ENCODE measurements at places on chromosomes 12 and 14.
A peak's percentile ranks its signal among the peaks of the same experiment; 100 is the strongest.

- DNase-seq = no peak
Measured at GRCh38 chr14:103026988-103027387, 30.4 kb downstream of the CDC42BPB start.

DNA sequence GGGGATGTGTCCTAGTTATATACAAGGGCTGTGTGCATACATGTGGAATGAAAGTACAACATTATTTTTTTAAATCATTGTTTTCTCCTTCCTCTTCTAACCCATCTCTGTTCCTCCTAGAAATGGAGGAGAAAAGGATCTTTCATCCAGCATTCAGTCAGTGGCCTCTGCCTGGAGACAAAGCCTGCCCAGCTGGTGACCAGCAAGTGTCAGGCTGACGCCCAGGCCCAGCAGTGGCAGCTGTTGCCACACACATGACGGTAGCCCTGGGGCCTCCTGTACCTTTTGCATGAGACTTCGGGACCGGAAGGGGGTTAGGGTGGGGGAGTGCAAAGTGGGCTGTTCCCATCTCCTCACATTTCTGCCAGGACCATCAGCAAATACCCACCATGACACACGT is 46.2 kb downstream of the ERH start:
- no peak for DNase-seq

- peak; percentile 58 for DNase-seq
Measured at GRCh38 chr12:103928682-103929045, 1.5 kb upstream of the HSP90B1 start.

DNA sequence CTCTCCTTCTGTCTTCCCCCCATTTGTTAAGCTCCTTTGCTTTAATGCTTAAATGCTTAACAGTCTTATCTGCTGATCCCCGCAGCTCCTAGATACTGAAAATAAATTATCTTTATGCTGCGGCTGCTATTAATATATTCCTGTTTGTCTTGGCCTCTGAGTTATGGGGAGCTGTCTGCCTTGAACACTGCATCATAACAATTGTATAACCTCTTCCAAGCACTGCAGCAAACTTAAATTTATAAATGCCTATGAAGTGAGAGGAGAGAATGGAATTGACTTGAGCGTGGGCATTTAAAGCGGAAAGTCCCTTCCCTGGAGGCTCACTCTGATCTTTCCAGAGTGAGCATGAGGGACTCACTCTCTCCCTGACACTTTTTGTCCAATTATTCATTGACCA is 23.1 kb upstream of the DCP1B start:
- DNase-seq = no peak

GRCh38 chr14:61090432-61091216 is 109.6 kb downstream of the SLC38A6 start:
- no peak for DNase-seq

GRCh38 chr12:55173456-55173855 is 47.2 kb downstream of the OR9K2 start:
- no peak for DNase-seq

DNA sequence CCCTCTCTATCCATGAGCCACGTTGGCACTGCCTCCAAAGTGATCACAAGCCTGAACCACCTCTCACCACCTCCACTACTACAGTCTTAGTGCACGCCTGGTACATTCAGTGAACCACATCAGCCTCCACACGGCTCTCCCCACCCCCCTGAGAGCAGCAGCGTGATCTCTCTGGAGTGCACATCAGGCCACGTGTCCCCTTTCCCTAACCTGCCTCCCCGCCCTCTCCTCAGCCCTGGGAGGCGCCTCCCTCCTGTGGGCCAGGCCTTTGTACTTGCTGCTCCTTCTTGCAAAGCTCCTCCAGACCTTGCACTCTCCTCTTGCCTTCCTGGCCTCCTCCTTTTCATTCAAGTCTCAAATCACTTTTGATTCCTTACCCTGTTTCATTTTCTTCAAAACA is 49.8 kb downstream of the SLC6A12 start:
- DNase-seq = no peak

- DNase-seq = no peak
Measured at GRCh38 chr12:6925540-6926279, 2.0 kb upstream of the ATN1 start.

GRCh38 chr12:107514887-107515445 is 170.6 kb upstream of the PWP1 start:
- DNase-seq = no peak

GRCh38 chr12:50147281-50147680 is 19.9 kb downstream of the CERS5 start:
- DNase-seq = no peak

GRCh38 chr12:19539836-19540235 is 100.5 kb downstream of the AEBP2 start:
- DNase-seq = no peak

DNA sequence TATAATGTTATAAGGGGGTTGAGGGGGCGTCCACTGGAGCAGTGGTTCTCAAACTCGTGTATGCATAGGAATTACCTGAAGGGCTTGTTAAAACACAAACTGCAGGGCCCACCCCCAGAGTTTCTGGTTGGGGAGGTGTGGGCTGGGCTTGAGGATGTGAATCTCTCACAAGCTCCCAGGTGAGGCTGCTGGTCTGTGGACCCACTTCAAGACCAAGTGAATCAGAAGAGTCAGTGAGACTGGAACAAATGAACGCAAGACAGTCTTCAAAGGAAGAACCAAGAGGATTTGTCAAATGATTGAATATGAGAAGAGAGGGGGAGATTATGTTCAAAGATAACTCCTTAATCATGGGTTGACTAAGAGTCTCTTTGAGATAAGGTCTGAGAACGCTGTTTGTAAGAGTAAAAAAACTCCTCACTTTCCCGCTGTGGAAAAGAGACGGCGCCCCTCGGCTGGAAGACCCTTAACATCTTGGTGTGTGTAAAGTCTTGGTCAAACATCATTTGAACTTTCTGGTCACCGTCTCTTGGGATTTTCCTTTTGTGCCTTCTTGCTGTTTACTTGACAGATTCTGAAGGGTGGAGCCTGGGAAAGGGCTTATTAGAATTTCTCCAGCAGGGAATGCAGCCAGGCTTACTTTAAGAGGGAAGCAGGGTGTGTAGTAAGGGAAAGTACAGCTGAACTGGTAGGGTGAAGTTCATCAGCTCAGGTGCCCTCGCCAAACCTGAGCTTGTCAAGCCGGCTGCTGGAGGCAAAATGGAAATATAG is 5.3 kb upstream of the FOXN3 start:
- DNase-seq = no peak

DNA sequence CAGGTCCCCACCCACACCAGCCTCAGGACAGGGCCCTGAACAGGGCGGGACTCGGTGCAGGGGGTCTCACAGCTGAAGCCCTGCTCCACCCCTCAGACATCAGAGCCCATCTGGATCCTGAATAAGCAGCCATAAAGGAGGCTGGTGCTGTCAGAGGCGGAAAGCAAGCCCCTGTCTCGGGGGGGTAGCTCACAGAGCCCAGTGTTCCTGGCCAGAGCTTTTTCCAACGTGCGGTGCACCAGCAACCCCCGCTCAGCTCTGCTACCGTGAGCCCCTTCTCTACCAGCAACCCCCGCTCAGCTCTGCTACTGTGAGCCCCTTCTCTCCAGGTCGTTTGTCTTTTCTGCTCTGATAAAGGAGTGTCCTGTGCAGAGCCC is 136.5 kb upstream of the SFSWAP start:
- no peak for DNase-seq

DNA sequence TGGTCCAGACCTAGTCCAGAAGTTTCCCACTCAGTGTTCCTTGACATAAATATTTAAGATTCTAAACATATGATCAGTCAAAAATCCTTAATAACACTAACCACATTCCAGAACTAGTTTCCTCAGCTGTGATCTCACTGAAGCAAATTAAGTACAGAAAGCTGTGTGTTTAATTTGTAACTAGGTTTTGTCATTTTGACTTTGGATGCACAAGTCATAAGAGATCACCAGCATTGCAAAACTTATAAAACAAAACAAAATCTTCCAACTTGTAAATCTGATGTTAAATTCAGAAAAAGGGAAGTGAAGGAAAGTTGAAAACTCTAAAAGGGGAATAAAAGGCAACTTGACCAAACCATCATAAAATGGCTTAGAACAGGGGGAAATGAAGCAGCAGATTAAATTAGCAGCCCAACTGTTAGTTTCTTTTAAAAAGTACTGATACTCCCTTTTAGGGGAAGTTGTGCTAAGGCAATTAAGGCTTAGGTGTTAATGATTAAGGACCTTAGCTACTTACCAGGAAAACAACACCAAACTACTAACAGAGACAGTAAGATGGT is 56.6 kb downstream of the SH2B3 start:
- DNase-seq = no peak

GRCh38 chr14:101457936-101458740 is 103.2 kb upstream of the DIO3 start:
- DNase-seq = no peak

DNA sequence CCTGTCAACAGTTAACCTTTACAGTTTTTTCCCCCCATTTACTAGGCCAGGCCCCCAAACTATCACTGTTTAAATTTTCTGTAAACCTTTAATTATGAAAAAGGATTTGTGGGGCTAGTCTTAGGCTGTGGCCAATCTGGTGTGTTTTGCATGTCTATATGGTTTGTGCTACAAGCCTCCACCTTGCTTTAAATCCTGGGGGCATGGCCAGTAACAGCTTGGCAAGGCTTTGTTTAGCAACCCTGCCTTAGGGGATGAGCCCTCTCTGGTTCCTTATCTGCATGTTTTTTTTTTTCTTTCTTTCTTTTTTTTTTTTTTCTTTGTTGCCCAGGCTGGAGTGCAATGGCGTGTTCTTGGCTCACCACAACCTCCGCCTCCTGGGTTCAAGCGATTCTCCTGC is 102.7 kb downstream of the KCNMB4 start:
- DNase-seq = no peak

- DNase-seq = no peak
Measured at GRCh38 chr14:42513837-42514236, 907.2 kb downstream of the LRFN5 start.

DNA sequence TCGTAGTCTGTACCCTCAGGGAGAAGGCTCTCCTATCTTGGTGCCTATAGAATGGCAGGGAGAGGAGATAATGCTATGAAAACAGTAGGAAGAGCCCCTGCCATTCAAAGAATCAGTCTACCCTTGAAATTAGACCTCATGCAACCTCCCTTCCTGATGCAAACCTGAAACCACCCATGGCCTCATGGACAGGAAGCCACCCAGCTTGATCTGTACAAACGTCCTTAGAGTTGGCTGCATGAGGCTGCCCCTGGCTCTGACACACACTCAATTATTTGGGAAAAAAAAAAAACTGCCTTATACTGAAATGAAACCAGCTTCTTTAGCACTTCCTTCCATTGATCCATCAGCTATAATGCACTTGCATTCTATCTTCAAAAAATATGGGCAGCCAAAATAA is 116.6 kb upstream of the BCL2L14 start:
- no peak for DNase-seq

DNA sequence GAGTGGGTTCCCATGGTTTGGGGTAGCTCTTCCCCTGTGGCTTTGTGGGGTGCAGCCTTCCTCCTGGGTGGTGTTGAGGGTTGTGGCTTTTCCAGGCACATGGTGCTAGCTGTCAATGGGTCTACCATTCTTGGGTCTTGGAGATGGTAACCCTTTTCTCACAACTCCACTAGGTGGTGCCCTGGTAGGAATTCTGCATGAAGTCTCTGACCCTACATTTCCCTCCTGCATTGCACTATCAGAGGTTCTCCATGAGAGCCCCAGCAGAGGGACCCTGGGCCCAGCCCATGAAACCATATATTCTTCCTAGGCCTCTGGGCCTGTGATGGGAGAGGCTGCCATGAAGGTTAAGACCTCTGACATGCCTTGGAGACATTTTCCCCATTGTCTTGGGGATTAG is 1093.3 kb downstream of the SLC16A7 start:
- no peak for DNase-seq

- DNase-seq = no peak
Measured at GRCh38 chr14:79661752-79662151, 549.6 kb downstream of the DIO2 start.

- peak; percentile 78 for DNase-seq
Measured at GRCh38 chr12:54217774-54218241, 29.0 kb upstream of the SMUG1 start.

GRCh38 chr14:39383026-39383660 is 49.1 kb downstream of the FBXO33 start:
- DNase-seq = no peak

- DNase-seq = no peak
Measured at GRCh38 chr12:65122703-65123102, 1.6 kb upstream of the WIF1 start.

- DNase-seq = no peak
Measured at GRCh38 chr12:66516133-66516532, 162.7 kb downstream of the GRIP1 start.

DNA sequence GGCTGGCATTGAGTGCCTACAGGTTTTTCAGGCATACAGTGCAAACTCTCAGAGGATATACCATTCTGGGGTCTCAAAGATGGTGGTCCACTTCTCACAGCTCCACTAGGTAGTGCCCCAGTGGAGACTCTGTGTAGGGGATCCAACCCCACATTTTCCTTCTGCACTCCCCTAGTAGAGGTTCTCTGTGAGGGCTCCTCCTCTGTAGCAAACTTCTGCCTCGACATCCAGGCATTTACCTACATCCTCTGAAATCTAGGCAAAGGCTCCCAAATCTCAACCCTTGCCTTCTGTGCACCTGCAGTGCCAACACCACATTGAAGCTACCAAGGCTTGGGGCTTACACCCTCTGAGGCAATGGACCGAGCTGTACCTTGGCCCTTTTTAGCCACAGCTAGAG is 179.2 kb downstream of the CCDC91 start:
- no peak for DNase-seq

DNA sequence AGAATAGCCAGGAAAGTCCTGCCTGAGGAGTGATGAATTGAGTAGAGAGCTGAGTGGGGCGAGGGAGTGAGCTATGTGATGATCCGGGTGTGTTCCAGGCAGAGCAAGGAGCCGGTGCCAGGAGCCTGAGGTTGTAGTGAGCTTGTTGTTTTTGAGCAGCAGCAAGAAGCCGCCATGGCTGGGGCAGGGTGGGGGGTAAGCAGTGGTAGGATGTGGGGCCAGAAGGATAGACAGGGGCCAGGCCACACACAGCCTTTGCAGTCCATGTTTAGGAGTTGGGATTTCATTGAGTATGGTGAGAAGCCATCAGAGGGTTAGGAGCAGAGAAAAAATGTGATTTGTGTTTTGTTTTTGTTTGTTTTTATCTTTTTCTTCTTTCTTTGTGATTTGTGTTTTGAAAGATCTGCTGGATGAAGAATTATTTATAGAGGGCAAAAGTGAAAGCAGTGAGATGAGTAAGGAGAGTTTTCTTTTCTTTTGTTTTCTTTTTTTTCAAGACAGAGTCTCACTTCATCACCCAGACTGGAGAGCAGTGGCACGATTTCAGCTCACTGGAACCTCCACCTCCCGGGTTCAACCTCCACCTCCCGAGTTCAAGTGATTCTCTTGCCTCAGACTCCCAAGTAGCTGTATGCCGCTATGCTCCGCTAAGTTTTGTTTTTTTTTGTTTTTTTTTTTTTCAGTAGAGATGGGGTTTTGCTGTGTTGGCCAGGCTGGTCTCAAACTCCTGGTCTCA is 92.3 kb upstream of the BCAT1 start:
- DNase-seq = no peak

DNA sequence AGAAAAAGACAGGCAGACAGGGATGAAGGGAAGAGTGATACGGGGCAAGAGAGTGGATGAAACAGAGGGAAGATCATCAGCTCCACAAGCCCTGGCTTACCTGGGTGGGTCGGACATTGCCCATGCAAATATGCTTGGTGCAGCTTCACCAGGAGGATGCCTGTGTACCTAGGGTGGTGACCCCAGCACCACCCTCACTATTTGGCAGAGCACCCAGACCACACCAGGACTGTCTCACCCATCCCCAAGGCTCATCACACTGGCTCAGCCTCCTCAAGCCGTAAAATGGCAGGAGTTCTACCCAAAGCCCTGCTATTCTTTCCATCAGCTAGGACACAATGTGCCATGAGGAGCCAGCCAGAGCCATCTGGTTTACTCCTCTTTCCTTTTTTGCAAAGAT is 3.0 kb downstream of the GALNT8 start:
- no peak for DNase-seq
